ENCODE measurements at places on chromosomes 7 and 10. TPM values are rescaled to one million over a fixed set of nuclear protein-coding genes. Genes with fewer than 3 reads are reported as not detected.
A peak's percentile ranks its signal among the peaks of the same experiment; 100 is the strongest.

The TMEM176B gene
- total RNA-seq = 4.3 TPM

The ANK3 gene
- 363 TPM for total RNA-seq

The KAZALD1 gene
- total RNA-seq = 1.3 TPM

The ZNF727 gene
- total RNA-seq = 0.18 TPM

DNA sequence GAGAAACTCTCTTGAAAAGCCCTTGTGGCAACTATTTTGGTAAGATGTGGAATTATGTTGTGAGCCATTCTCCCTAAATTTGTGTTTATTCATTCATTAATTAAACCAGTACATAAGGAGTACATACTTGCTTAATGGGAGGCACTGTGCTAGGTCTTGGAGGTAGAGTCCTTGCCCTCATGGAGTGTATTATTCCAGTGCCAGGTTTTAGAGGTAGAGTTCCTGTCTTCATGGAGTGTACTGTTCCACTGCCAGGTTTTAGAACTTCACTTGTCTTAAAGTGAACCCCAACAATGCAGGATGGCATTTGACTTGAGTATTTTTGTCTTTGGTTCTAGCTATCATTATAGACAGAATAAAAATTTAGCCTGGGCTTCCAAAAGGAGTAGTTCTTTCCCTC, 8.8 kb downstream of the MXI1 start:
- DNase-seq = no peak

DNA sequence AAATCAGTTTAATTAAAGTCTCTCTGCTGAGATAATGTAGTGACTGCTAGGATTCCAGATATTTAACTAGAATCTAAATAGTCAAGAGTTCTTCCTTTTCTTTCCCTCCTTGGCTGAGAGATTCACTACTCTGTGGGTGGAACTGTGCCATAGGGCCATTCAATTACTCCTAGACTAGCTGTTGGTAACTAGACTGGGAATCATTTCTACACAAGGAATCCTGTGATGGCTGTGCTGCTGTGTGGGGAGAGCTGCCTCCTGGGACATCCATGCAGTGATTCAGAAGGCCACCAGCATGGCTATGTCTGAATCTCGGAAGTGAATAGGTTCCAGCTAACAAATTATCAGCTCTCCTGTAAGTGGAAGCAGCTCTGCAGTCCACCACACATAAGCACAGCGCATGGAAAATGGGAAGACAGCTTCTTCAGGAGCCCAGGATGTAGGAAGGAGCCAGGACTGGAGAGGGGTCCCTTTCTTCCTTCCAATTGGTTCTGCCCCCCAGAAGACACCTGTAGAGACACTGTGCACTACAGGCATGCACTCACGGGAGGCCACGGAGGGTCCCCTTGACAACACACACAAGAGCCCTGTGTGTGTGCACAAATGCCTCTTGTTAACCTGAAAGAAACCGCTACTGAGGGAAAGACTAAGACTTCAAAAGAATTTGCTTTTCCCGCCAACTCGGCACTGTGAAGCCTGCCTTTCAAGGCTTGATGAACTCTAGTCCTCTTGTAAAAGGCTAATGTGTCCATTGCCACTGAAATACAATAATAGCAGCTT, 66.5 kb downstream of the SCRN1 start:
- no peak for DNase-seq

DNA sequence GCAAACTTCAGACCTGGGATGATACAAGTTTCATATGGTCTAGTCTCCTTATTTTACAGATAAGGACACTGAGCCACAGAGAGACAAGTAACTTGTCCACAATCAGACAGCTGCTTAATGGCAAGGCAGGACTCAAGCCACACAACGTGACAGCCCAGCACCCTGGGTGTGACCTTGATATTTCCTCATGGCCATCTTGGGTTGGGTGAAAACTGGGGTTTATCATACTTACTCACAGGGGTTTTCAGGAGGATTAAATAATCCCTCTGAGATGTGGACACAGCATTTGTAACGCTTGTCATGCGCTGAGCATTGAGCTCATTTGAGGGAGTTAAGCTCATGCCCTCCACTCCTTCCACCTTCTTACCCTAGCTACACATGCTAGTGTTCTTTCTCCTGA, 58.0 kb downstream of the ABLIM1 start:
- DNase-seq = no peak

DNA sequence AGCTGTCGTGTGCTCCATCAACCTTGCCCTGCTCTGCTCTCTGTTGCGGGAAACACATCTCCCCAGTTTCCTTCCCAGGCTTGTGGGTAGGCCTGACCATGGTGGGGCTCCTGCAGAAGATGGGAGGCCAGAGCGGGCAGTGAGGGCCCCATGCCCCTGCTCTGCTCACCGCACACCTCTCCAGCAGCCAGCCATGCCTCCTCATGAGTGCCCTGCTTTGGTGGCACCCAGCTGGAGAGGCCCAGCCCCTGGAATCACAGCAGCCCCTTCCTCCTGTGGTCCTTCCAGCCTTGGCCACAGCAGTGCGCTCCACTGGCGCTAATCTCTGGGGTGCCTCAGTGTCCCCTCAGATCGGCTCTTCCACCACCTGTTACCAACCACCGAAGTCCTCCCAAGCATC, 4.2 kb upstream of the OPN4 start:
- DNase-seq = no peak

GRCh38 chr7:17131983-17132655, 166.3 kb upstream of the AHR start:
- no peak for DNase-seq

GRCh38 chr7:120442838-120443237, 169.9 kb downstream of the KCND2 start:
- DNase-seq = no peak

- peak; percentile 75 for DNase-seq
Measured at GRCh38 chr7:66043681-66044497, 31.7 kb upstream of the ASL start.

GRCh38 chr7:117825132-117825531, 48.1 kb downstream of the CTTNBP2 start:
- DNase-seq = no peak

Measured in cerebellum (tissue), 4 donors.